ENCODE measurements at places on chromosomes 11 and 22. TPM values are rescaled to one million over a fixed set of nuclear protein-coding genes. Genes with fewer than 3 reads are reported as not detected.

Gene HDHD5
- total RNA-seq, result 49.6 TPM

Gene SHISAL1
- 0.35 TPM for total RNA-seq

Gene NTM
- total RNA-seq, result 3.0 TPM

Gene PTS
- 36.3 TPM for total RNA-seq

Gene TRIOBP
- 115 TPM for total RNA-seq

DNA sequence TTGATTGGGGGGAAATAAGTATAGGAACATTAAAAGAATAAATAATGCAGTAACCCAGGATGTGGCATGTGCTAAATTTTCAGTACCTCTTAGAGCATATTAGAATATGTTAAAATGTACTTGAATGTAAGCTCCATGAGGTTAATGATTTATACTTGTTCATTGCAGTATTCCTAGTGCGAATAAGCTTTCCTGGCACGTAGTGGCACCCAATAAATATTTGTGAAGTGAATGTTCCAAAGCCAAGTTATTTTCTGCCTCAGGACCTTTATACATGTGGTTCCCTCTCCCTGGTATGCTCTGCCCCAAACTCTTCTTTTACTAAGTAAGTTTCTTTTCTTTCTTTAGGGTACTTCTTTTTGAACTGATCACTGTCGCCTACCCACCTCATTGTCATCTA is 118.8 kb downstream of the DBX1 start:
- DNase-seq, result no peak

DNA sequence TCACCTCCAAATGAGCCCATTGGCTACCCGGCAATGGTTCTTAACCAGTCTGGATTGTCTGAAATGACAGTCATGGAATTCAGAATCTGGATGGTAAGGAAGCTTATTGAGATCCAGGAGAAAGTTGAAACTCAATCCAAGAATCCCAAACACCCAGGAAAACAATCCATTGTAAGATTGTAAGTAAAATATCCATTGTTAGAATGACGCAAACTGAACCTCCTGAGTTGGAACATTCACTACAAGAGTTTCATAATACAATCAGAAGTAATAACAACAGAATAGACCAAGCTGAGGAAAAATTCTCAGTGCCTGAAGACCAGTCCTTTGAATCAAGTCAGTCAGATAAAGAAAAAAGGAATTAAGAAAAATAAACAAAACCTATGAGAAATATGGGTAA is 22.1 kb downstream of the OR8G5 start:
- DNase-seq, result no peak

GRCh38 chr22:46376111-46376510 is 40.6 kb downstream of the TRMU start:
- DNase-seq, result no peak

DNA sequence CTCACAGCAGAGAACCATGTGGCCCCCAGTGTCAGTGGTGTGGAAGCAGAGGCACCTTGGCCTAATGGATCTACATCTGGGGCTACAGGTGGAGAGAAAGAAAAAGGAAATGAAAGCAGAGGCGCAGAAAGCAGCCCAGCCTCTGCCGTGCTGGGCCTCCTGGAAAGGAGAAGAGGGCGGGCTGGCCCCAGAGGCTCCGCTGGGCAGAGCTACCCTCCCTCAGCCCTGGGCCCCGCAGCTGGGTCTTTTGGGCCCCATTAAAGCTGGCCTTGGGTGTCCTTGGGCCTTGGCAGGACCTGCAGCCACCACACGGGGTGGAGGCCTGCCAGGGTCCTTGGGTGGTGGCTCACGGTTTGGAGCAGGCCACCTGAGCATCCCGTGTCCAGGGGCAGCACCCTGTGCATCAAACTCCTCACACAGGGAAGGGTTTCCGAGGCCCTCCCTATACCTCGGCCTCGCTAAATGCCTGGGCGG is 31.6 kb upstream of the GAL start:
- DNase-seq, result no peak

- peak; percentile 83 for DNase-seq
Measured at GRCh38 chr22:24156913-24157821, 24.1 kb upstream of the SUSD2 start.

GRCh38 chr11:93032580-93032979 is 63.1 kb downstream of the MTNR1B start:
- no peak for DNase-seq

DNA sequence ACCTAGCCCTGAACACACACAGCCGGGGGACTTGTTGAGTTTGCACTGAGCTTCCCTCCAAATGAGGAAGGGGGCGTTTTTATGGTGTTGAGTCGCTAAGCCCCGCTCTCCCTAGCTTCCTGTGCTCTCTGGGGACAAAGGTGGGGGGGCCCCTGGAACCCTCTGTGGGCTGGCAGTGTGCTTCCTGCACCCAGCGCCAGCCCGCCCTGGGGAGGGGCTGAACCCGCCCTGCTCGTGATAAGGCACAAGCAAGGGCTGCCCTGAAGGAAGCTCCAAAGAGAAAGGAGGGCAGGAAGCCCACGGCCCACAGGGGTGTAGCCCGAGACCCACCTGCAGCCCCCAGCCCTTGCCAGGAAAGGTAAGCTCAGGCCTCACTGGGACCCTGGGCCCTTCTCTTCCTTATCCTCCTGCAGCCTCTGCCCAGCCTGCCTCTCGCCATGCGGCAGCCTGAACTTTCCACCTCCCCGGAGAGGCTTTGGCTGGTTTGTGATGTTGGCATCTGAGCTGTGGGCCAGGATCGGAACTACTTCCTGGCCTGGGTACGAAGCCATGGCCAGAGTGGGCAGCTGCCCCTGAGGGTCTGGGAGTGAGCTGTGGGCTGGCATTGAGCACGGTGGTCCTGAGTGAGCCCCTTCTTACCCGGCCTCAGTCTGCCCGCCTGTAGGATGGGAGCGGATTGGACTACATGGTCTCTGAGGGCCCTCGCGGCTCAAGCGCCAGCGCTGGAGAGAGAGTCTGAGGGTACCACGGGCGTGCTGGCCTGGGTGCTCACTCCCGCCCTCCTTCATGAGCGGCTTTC is at the start of gene FERMT3:
FERMT3 (plus strand) TSS at position 265 of the 799 bp plus-strand sequence. CDS start 644 bp downstream, outside the sequence.
- peak; percentile 64 for DNase-seq

DNA sequence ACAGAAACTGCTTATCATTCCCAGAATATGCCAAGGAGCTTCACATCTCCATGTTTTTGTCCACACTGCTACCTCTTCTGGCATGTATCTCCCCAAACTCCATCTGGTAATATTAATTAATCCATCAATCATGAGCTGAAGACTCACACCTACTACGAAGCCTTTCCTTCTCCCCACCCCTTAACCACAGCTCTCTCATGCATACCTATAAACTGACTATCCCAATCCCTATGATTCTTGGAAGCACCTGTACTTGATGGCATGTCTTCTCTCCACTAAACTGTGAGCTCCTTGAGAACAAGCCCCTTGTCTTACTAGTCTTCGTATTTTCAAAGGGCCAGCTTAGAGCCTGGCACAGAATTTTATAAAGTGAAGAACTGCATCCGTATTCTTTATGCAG is 47.3 kb downstream of the RELT start:
- DNase-seq, result no peak

DNA sequence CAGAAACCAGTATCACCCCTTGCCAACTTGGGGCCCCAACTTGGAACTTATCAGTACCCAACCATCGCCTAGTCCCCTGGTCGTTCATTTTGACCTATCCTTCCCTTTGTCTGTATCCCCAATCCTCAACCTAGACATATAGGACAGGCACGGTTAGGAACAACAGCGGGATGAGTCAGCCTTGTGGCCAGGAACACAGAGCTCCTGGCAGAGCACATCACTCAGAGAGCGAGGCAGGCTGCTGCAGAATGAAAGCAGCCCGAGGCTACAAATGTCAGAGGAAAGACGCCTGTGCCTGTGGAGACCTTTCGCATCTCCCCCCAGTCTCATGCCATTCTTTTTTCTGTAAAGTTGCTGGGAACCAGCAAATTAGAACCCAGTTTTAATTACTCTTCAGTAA is 14.6 kb downstream of the DKK3 start:
- no peak for DNase-seq

DNA sequence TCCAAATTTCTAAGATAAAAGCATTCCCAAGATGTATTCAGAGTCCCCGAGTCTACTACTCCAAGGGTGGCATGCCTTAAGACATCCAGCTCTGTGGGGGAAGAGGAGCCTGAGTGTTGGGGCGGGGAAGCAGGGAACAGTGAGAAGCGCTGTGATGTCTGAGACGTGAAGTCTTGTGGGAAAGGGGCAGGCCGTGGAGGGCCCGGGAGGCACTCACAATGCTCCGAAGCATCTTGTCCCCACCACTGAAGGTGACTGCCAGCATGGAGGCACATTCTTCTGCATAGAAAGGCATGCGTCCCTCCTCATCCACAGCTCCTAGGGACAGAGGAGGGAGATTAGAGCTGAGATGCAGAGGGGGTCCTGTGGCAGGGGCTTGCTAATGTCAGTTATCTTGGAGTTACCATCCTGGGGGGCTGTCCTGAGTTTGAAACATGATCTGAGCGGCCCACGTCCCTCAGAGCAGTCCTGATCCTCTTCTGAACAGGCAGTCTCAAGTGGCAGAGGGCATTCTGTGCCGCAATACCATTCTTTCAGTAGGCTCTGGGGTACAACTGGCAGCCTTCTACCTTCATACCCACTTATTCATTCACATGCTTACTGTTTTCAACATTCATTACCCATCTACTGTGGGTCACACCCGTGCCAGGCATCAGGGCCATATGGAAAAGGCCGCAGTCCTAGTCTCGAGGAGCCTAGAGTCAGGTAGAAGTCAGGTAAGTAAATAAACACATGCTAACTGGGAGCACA is 8.7 kb downstream of the PCSK7 start:
- DNase-seq, result no peak

DNA sequence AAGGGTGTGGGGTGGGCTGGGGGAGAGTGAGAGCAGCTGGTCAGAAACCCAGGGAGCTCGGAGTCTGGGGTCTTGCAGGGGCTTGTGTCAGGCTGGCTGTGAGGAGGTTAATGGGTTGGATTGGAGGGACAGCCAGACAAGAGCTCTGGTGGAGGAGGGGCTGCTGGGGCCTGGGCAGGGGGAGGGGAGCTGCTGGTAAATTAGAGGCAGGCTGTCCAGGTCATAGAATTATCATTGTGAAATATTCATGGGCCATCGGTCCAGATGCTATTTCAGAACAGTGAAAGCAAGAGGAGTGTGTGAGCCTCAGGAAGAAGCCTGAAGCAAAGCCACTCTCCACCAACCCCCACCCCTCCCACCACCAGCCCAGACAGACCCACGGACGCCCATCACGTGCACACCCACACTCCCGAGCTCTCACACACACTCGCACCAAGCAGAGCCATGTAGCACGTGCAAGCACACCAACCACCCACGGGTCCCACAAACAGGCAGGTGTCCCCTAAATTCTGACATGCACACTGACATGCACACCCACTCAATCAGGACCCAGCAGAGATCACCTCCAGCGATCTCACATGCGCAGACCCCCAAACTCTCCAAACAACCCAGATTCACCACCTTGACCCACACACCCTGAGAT is 18.8 kb downstream of the RTN4RL2 start:
- DNase-seq, result no peak

- no peak for DNase-seq
Measured at GRCh38 chr11:46003572-46003971, 81.1 kb downstream of the LARGE2 start.

GRCh38 chr11:3197878-3198528 is 20.6 kb downstream of the MRGPRG start:
- DNase-seq, result no peak

DNA sequence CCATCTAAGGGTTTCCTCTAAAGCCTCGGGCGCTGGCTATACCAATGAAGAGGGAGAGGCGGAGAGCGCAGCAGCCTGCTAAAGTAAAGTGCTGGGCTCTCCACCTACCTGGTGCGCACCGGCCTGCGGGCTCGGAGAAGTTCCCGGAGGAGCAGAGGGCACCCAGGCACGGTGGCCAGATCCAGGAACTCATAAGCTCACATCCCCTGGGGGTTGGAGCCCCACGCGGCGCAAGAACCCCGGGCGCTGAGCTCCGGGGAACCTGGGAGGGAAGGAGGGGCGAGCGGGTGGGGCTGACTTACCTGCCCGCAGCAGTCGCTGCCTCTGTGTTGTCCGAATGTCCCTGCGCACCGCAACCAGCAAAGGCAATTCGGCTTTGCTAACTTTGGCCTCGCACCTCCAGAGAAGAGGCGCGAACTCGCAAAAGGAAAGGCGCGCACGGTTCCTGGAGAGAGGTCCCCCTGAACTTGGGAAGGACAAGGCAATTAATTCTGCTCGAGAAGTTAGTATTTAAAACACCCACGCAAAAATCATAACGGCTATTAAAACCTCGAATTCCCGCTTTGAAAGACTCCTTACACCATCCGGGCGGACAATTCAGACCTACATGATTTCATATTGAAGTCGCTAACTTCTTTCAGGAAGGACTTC is 127.6 kb upstream of the C11orf58 start:
- DNase-seq, result no peak

- no peak for DNase-seq
Measured at GRCh38 chr11:111409915-111410314, 30.8 kb upstream of the POU2AF1 start.

GRCh38 chr11:3074912-3075589 is 17.8 kb upstream of the CARS1 start:
- peak; percentile 54 for DNase-seq

DNA sequence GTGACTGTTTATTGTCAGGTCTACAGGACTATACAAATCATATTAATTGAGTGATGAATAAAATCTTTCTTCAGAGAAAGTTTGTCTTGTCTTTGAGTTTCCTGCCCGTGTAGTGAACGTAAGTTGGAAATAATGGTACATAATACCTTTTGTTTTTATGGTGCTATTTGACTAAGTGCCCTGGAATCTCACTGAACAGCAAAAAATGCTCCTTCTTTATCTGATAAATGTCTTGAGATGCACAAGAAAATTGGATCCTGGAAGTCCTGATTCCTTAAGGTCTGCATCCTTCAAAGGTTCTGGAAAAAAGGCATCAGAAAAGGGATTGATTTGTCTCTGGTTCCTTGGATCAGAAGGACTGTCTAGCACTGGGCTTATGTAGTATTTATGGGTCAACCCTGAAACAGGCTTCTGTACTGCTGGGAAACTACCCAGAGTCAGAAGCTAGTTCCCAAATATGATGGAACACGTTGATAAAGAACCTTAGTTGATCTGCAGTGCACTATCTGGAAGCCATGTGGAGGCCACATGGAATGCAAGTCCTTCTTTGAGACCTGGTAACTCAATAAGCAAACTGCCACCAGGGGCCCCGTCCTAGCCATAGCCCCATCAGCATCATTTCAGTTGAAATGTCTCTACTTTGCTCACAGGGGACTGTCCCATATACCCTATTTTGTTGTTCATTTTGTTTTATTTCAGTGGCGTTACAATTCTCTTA is 100.6 kb upstream of the CD44 start:
- DNase-seq, result no peak

DNA sequence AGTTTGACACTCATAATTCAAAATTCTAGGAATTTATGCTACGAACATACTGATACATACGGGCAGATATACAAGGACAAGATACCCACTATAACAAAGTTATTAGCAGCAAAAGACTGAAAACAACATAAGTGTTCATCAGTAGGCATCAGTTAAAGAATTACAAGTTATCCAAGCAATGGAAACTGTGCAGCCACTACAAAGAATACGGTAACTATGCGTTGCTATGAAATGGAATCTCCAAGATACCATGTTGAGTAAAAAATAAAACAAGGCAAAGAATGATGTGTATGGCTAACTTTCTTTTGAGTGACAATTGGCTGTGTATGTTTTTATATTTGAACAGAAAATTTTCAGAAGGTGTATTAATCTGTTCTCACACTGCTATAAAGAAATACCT is 151.7 kb downstream of the ADAMTS15 start:
- DNase-seq, result no peak

GRCh38 chr11:126157326-126158030 is 54.0 kb downstream of the RPUSD4 start:
- DNase-seq, result no peak

Data from heart right ventricle (tissue), 16 donors.